ENCODE measurements at places on chromosomes 7 and 10.

DNA sequence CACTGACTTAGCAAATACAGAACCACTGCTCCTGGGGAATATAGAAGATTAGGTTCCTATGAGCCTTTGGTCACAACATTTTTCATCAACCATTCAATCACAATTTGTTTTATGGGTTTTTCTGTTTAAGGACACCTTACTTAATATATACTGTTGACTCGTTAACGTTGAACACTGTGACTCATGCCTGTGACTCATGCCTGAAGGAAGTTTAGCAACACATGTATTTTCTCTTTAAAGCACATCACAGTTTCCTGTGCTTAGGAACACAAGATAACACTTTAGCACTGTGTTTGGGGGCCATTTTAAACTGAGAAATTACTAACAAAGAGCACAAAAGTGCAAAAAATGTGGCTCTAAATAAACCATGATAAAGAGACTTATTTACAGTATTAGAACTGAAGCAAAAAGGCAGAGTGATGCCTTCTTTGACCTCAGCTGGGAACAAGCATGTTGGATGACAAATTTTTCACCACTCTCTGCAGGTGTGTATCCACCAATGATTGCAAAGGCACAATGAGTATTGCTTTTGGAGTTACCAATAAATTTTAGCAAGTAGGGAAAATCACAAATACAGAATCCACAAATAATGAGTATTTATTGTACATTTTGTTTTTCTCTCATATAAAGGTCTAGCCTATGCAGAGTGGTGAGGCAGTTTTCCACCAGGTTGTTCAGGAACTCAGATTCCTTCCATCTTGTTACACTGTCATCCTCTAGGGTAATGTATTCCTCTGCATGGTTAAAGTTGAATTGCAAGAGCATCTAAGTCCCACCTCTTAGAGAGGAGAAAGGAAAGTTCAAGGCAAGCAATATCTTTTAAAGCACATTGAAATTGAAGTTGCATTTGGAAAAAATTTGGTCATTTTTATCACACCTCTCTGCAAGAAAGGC is 7.3 kb downstream of the FGFBP3 start:
- no peak for DNase-seq

DNA sequence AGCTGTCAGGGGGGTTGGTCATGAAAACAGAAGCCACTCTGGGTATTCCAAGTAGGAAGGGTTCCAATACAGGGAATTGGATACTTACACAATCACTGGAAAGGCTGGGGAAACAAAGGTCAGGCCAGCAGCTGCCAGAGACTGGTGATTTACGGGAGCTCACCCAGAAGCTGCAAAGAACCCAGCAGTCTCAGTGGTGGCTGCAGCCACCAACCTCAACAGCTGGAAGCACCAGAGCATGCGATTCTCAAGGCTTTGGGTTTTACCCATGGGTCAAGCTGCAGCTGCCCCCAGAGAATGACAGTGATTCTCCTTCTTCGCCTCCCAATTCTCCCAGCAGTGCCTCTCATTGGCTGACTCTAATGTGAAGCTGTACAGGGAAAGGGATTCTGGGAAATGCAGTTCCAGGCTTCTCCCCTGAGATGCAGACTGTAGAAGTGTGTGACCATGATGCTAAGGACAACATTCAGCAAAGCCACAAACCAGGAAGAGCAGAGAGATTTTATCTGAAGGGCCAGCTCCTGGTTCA is 107.2 kb upstream of the TCF7L2 start:
- DNase-seq, result no peak

DNA sequence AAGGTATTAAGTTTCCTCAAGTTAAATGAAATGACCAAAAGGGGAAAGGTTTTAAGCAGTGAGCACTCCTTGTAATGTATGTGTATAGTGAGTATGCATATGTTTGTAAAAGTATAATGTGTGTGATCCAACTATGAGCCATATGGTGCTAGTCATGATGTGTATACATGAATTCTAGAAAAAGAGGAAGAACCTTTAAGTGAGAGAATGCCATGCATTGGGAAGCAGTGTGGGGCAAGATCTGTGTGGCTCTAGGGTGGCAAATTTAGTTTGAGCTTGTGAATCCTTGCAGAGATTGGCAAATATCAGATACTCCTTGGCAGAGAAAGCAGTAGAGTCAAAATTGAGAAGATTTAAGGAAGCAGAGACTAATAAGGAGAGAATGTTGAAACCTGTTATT is 435.0 kb downstream of the AUTS2 start:
- no peak for DNase-seq

DNA sequence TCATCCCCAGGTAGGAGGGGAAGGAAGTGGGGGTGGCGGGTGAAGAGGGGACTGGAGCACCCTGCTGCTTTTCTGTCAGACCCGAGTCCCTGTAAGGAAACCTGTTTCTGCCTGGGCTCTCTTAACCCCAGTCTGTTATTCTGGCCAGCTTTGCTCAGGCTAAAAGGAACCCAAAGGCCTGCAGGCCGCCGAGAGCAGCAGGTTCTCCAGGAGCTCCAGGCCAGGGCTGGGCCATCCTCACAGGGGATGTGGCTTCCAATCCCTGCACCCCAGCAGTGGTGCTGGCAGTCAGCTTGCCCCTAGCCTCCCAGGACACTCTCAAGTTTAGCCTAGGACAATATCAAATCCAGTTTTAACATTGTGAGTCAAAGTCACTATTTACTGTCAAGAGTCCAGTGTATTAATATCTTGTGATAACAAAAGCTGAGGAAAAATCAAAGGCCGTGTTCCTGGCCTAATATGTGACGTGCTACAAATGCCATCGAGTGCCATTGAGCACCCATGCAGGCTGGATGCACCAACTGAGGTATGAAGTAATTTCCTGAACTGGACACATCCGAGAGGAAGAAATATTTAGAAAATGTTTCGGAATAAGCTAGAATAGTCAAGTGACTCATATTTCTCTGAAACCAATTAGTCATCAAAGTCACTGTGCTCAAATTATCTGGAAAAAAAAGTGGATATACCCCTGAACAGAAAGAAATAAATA is 7.0 kb downstream of the PKD1L1 start:
- no peak for DNase-seq

DNA sequence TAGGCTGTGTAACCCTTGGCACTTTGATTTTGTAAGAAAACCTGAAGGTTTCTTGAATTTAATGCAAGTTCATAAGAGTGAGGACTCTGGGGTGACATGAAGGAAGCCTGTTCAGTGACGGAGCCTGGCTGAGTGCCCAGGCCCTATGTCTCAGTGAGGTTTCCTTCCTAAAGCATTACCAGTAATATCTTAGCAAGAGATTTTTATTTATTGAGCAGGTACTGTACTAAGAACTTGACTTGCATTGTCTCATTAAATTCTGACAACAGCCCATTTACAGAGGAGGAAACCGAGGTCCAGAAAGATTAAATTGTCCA is 197.2 kb downstream of the HECW1 start:
- DNase-seq, result no peak

- DNase-seq, result no peak
Measured at GRCh38 chr7:12820777-12821176, 133.3 kb downstream of the ARL4A start.

DNA sequence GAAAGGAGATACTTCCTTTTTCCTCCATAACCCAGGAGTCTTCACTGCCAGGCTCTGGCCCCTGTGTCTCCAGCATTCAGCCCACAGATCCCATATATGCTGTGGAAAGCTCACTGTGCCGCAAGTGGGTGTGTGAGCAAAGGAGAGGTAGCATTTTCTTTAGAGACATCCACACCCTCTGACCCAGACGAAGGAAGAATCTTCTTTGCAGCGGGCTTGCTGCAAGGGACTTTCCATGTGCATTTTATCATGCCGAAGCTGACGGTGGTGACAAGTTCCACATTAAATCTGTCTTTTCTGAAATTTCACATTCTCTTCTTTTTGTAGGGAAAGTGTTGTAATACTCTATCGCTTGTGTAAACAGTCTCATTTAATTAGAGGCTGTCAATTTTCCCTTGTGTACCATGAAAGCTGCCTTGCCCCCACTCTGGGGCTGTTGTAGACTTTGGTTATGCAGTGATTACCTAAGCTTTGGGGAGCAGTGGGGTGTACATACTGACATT is 409.5 kb downstream of the SUGCT start:
- DNase-seq, result no peak

- no peak for DNase-seq
Measured at GRCh38 chr7:12625836-12626235, 55.3 kb downstream of the SCIN start.

GRCh38 chr7:158530800-158531609 is 56.6 kb downstream of the PTPRN2 start:
- DNase-seq, result no peak

DNA sequence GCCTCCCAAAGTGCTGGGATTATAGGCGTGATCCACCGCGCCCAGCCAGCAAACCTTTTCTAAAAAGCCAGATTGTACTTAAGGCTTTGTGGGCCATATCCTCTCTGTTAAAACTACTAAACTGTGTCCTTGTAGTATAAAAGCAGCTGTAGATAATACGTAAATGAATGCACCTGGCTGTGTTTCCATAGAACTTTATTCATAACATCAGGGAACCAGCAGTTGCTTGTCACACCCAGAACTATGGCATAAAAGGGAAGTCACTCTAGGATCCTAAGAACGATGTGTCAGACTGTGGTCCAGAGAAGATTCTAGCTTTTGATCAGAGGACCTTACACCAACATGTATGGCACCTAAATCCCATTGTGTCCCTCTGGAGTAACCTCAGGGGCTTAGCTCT is 63.0 kb downstream of the DENND2A start:
- no peak for DNase-seq

DNA sequence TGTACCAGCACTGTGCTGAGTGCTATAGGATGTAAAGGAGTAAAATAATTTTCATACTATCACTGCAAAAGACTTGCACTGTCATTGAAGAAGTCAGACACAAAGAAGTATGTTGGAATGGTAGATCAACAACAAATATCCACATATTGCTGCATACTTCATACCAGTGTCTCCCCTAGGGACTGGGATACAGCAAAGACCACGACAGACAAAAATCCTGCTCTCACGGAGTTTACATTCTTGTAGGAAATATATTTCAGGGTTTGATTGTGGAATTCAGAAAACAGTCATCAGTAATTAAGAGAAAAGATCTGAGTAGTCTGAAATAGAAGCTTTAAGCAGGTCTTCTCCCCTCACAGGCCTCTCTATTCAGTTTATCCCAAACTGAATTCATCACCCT is 49.4 kb upstream of the PLXNA4 start:
- DNase-seq, result no peak
